ENCODE measurements at places on chromosomes 7 and 10.
A peak's percentile ranks its signal among the peaks of the same experiment; 100 is the strongest.

DNA sequence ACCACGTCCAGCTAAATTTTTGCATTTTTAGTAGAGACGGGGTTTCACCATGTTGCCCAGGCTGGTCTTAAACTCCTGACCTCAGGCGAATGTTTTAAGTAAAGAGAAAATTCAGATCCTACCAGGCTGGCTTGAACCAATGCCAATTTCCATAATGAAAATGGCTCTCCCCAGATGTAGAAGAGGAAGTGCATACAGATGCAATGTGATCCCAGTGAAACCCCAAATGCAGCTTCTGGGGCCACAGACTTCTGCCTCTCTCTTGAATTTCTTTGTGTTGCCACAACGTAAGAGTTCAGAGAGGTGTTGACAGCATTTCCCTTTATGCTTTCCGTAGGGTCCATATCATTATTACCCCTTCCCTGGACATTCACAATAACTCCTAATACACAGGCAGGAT lies 29.6 kb upstream of the GOT1 start:
- no peak for DNase-seq

GRCh38 chr10:103724074-103724473 lies 131.3 kb downstream of the SH3PXD2A start:
- DNase-seq: no peak

GRCh38 chr7:17651863-17652385 lies 288.4 kb downstream of the SNX13 start:
- DNase-seq: no peak

GRCh38 chr10:17432723-17433122 lies 21.7 kb downstream of the ST8SIA6 start:
- no peak for DNase-seq

DNA sequence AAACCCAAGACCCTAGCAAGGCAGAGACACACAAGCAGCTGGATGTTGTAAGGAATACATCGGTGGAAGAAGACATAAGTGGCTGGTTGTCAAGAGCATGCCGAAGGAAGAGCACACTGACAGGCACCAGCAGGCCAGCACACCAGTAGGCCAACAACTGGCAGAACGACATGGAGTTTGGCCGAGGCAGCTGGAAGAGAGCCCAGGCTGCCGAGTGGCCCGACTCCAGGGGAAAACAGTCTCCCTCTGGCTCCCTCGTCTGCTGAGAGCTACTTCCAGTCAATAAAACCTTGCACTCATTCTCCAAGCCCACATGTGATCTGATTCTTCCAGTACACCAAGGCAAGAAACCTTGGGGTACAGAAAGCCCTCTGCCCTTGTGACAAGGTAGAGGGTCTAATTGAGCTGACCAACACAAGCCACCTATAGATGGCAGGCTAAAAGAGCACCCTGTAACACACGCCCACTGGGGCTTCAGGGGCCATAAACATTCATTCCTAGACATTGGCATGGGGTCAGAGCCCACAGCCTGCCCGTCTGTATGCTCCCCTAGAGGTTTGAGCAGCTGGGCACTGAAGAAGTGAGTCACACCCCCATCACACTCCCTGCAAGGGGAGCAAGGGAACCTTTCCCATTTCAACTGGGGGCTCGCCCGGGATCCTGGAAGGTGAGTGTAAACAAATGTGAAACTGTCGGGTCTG lies 14.7 kb upstream of the TNS3 start:
- DNase-seq: no peak

DNA sequence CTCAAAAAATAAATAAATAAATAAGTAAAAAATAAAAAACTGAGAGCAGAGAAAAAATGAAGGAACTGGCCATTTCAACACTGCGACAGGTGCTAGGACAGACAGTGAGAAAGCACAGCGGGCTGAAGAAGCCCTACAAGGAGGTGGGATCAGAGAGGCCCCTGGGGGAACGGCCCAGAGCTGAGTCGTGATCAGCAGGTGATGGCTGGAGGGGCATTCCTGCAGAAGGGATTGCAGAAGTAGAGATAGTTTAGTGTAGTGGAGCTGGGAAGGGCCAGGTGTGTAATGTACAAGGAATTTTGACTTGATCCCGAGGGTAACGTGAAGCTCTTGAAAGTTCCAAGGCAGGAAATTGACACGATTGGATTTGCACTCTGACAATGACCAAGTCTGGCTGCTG lies 112.1 kb downstream of the CUL2 start:
- no peak for DNase-seq

DNA sequence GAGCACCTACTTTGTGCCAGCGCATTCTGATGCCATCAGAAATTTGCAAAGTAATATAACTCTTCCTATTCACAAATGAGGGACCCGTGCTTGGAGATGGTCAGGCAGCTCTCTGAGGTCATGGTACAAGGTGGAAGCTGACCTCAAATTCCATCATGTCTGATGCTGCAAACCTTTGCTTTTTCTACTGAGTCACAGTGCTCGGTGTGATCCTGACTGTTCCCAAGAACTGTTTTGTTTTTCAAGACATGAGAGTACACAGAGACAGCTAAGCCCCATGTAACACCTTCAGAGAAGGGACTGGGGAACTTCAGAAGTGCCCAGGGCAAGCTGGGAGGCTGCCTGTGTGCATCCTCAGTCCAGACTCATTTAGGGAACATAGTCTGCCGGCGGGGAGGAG lies 111.3 kb downstream of the FRMD4A start:
- DNase-seq: no peak

DNA sequence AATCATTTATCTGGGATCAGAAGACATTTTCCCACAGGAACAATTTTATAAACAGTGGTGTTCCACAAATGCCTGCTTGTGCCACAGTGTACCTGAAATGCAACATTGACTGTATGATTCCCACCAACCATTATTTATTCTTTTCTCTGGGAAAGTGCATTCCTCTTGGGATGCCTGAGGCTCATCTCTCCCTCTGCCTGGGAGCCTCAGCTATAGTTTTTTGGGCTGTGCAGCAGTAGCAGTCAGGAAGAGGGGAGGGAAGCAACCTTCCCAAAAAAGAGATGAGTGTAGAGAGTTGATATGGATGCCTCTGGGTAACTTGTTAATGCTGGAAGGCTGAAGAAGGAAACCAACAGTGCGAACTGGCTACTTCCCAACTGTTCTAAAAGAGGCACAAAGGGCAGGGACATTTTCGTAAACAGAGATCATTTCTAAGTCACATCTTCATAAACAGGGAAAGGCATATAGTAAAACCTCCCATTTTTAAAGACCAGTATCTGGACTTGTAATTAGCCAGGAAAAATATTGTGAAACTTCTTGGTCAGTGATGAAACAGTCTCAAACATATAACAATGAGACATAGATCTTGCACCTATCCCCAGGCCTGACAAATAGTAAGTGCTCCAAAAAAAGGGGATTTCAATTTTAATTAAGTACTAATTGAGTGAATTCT lies 1.4 kb upstream of the CALD1 start:
- DNase-seq: no peak

- DNase-seq: no peak
Measured at GRCh38 chr10:34037499-34037898, 703.0 kb upstream of the NRP1 start.

- no peak for DNase-seq
Measured at GRCh38 chr7:139661043-139661440, 116.8 kb downstream of the HIPK2 start.

DNA sequence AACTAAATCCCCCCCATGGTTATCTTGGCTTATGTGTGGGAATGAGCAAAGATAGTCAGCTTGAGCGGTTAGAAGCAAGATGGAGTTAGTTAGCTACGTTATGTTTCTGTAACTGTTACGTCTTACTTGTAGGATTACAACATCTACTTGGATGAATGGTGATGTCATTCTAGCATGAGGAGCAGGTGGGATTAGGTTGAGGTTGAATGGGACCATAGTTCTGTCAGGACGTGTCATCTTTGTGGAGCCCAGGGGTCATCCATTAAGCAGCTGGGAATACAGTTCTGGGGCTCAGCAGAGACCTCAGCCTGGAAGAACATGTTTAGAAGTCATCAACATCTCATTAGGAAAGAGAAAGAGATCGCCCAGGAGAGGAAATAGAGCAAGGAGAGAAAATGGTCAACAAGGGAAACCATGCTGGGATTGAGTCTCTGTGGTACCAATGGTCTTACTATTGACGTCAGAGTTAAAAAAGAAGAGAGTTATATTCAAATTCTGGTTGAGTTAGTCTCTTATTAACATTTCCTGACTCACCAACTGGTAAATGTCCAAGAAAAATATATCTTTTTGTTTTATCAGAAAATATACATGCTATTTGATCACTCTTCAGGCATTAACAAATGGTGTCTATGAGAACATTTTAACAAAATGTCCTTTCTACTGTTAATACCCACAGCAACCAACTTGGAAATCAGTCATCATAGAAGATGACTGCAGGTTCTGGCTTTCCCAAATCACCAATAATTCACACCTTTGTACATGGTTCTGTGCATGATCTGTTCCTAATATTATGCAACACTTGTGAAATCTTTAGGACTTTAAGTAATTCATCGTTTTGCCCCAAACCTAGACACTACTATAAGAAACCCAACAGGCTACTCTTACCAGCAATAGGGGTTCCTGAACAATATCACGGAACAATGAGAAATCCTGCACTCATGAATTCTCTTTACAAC lies 96.9 kb downstream of the KIAA1217 start:
- no peak for DNase-seq

DNA sequence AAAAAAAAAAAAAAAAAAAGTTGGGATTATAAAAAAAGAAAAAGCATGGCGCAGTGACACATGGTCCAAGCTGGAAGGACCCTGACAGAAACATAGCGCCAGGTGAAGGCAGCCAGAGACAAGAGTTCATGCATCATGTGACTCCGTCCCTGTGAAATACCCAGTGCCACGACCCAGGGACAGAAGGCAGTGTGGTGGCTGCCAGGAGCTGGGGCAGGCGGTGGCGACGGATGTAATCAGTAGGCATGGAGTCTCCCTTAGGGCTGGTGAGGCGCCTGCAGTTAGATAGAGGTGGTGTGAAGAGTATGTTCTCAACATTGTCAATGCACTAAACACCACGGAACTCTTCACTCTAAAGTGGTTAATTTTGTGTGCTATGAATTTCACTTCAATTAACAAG lies 43.9 kb downstream of the STK32C start:
- DNase-seq: no peak

- no peak for DNase-seq
Measured at GRCh38 chr10:133150656-133151055, 9.4 kb upstream of the KNDC1 start.

DNA sequence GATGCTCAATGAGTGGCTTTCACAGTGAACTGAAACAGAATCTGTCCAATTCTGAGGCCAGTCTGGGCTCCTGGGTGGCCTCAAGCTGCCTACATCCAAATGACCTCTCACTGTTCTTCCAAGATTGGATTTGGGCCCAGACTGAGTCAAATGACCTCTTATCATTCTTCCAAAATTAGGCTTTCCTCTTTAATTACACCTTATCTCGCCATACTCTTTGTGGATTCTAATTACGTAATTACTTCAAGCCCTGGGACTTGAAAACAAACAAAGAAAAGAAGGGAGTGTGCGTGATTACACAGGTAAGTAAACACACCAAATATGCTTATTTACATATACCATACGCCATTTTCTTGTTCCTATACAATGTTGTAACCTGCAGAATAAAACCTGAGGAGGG lies 18.8 kb downstream of the SORBS1 start:
- no peak for DNase-seq

GRCh38 chr10:121493521-121493920 lies 104.7 kb downstream of the FGFR2 start:
- DNase-seq: no peak

GRCh38 chr10:63520500-63521415 lies at the start of gene REEP3:
Gene REEP3 (plus strand): TSS chr10:63521401. CDS start chr10:63521546, 145 bp downstream.
- peak; percentile 9 for DNase-seq

DNA sequence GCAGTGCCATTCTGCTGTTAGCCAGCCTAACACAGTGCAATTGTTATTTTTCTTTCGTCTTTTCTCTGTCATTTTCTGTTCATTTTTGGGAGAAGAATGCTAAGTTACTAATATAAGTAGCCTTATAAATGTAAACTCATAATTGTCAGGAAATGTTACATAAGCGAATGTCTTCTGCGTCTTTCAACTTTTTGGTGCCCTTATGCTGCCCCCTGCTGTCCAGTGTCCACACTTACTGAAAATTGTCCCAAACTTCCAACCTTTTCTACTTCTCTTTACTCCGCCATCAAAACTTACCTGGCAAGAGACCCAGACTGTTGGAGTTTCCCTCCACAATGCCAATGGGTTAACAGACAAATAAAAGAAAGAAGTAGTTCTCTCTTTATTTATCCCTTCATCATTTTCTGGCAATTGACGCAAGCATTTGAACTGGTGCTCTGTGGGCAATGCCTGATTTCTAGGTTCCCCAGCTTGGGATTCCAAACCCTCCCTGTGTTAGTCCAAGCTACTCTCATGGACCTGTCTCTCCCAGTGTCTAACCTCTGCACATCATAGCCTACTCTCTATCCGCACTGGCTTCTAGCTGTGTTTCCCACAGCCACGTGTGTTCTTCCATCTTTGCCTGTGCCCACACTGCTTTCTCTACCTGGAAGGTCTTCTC lies 21.0 kb upstream of the EPC1 start:
- DNase-seq: peak; percentile 62

GRCh38 chr10:86260564-86260963 lies 106.0 kb downstream of the GRID1 start:
- DNase-seq: no peak

DNA sequence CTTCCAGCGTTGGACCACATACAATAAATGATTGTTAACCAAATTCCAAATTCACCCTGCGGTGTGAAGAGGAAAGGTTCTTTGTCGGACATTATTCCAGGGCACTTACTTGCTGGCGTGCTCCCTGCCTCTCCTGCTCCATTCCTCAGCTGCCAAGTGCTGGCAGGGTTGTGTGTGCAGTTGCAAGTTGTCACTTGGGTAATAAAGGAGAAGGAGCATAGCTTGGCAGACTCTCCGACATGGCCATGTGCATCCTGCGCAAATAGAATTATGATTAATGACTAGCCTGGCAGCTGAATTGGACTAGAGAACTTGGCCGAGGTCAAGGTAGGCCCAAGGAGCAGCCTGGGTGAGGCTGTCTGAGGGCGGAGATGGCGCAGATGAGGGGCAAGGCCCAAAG lies 92.3 kb upstream of the ELMO1 start:
- no peak for DNase-seq

DNA sequence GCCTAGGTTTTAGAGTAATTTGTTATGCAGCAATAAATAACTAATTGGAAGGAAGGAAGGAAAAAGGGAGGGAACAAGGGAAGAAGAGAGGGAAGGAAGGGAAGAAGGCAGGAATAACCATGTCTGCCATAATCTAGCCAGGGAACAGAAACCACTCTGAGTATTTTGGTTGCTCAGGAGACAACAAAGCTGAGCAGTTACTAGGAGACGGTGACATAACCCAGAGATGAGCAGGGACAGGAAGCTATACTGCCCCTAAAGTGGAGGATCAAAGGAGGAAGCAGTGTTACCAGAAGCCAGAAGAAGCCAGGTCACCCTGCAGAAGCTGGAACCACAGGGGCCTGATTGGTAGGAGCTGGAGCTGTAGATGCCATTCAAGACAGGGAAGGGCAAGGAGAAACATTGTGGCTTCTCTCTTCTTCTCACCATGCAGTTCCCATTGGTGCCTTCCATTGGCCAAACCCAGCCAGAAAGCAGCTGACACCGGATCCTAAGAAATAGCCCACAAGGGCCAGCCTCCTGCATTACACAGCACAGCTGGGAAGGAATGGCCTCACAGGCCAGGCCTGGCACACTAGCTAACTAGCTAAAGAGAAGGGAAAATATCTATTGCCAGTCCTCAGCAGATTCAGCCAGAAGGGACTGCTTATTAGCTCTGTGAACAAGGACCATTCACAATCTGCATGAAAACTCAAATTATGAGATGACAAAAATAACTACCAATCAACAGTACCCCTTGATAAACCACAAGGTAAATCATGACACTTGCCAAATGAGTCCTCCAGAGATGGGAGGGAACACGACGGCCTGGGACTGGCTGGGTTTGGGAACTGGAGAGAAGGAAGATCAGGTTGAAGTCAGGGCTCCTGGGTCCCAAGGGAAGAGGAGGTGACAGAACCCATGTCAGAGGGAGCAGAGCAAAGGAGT lies 184.5 kb upstream of the NFE2L3 start:
- no peak for DNase-seq

Data from stimulated activated CD4-positive, alpha-beta T cell treated with anti-CD3 and anti-CD28 coated beads, Interleukin-1b, Interleukin-23, amount 100 ng/mL, for 24 hours (primary cell).